ENCODE measurements at places on chromosomes 12 and 14.
A peak's percentile ranks its signal among the peaks of the same experiment; 100 is the strongest.

DNA sequence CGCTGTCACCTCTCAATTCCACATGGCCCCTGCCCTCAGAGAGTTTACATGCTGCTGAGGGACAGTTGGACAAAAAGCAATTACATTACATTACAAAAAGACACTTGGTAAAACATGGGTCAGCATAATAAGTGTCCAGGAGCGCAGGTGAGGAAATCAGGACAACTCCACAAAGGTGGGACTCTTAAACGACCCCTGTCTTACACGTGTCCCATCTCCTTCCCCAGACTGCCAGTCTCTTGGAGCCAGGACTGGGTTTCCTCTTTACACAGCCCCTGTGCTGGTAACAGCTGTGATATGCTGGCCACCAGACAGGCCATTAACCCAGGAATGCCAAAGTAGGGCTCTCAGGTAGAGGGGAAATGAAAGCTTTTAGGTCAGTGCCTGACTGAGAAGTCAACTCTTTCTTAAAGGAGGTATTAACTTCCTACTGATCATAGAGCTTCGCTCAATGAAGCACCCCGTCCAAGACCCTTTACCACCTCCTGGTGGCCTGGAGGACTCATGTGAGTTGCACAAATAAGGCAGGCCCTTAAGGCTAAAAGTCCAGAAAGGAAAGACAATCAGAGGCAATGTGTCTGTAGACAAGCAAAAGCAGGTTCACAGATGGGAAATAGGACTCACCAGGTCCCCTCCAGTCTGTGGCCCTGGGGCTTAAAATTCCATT is 55.5 kb downstream of the ANO2 start:
- DNase-seq: no peak

GRCh38 chr12:20268121-20268732 is 100.1 kb upstream of the PDE3A start:
- no peak for DNase-seq

GRCh38 chr12:92224685-92225331 is 79.2 kb upstream of the BTG1 start:
- DNase-seq: no peak

GRCh38 chr12:22333713-22334409 is 646 bp downstream of the ST8SIA1 start:
- DNase-seq: no peak

DNA sequence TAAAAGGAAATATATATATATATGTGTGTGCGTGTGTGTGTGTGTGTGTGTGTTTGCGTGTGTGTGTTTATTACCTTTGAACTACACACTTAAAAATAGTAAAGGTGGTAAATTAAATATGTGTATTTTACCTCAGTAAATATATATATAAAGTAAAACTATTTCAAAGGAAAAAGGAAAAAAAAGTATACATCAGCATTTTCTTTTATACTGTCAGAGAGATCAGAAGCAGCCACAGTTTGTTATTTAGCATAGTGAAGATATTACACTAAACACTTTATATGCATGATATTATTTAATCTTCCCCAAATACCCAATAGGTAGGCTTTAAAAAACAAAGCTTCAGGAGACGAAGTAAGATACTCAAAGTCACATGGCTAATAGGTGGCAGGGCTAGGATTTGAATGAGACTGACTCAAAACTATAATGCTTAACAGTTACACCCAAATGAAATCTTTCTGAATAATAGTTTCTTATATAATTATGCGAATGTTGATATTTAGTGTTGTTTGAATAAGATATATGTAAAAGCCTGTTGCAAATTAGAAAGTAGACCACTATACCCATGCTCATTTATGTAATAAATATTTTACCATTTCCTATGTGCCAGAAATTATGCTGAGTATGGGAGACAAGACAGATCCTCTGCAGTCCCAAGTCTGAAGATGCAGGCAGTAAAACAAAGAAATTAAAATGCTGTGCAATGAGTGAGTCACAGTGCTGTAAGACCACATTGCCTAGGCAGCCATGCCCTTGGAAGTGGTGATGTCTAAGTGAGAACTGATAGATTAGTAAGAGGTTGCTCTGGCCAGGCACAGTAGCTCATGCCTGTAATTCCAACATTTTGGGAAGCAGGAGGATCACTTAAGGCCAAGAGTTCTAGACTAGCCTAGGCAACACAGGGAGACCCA is 66.1 kb downstream of the PDZRN4 start:
- DNase-seq: no peak

- peak; percentile 26 for DNase-seq
These were observed 1.4 kb upstream of the SOX5 start for GRCh38 chr12:23950775-23951451.

GRCh38 chr14:57567220-57567619 is 73.6 kb upstream of the CCDC198 start:
- DNase-seq: no peak

- no peak for DNase-seq
These were observed 2.0 kb downstream of the AQP6 start for GRCh38 chr12:49974677-49975317.

DNA sequence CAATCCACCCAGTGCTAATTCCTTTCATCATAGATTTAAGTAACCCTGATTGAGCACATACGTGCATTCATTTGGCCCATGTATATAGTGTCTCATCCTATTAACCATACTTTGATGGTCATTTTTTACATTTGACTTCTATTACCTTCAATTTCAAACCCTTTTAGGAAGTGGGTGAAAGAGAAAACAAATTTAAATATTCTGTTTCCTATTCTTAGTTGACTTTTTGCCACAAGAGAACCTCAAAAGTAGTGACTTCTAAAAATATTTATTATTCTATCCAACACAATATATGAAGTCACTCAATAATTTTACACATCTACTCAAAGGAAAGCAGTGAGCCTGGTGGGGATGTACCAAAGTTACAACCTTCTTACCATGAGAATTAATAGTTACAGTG is 164.9 kb downstream of the CEP128 start:
- DNase-seq: no peak

GRCh38 chr14:91729756-91730155 is 2.1 kb downstream of the CATSPERB start:
- no peak for DNase-seq

GRCh38 chr14:74459289-74459946 is 33.4 kb upstream of the SYNDIG1L start:
- no peak for DNase-seq

DNA sequence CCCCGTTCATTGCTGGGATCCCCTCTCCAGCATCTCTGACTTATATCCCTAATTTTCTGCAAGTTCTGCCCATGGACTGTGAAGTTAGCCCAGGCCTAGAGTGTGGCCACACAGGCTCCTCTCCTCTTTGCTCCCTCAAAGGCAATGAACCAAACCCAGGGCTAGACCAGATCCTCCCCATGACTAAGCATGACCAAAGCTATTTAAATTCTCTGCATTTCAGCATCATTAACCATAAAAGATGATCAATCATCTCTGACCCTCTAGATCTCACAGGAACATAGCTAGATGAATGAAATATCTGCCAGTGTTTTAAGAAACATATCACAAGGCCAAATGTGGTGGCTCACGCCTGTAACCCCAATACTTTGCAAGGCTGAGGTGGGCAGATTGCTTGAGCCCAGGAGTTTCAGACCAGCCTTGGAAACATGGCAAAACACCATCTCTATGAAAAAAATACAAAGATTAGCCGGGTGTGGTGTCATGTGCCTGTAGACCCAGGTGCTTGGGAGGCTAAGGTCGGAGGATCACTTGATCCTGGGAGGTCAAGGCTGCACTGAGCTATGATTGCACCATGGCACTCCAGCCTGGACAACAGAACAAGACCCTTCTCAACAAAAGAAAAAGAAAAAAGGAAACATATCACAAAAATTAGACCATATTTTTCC is 2.2 kb upstream of the KRT3 start:
- no peak for DNase-seq

- DNase-seq: no peak
These were observed 150.6 kb downstream of the NTF3 start for GRCh38 chr12:5582541-5582940.

GRCh38 chr14:74954232-74954946 is 1.0 kb downstream of the PGF start:
- peak; percentile 65 for DNase-seq

- no peak for DNase-seq
These were observed 10.6 kb upstream of the TNFRSF1A start for GRCh38 chr12:6352193-6353173.

DNA sequence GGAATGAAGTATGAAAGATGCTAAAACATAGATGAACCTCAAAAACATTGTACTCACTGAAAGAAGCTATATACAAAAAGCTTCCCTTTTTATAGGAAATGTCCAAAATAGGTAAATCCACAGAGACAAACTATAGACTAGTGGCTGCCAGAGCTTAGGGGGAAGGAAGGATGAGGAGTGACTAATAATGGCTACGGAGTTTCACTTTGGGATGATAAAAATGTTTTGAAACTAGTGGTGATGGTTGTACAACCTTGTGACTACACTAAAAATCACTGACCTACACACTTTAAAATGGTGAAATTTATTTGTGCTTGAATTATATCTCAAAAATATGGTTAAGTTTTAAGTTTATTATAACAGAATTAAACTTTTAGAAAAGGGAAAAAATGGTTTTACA is 37.1 kb upstream of the AMN1 start:
- no peak for DNase-seq

GRCh38 chr12:18285161-18285560 is 23.8 kb downstream of the PIK3C2G start:
- DNase-seq: no peak

- no peak for DNase-seq
These were observed 128.3 kb upstream of the FGD4 start for GRCh38 chr12:32270818-32271710.

GRCh38 chr12:30345744-30346471 is 349.8 kb downstream of the IPO8 start:
- DNase-seq: no peak

DNA sequence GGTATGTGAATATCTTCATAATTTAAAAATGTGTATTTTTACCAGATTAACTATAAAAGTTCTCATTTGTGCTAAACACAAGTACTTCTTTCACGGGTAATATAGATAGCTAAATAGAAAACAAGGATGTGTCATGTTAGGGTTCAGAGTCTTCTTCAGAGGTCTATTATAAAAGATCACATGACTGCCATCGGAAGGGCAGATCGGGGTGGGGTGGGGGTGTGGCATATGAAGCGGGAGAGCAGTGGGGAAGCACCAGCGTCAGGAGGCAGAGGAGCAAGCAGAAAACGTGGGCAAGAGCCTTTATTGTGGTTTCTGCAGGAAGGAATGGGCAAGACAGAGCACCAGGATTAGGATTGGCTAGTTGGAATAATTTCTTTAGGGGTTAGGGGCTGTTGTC is 63.7 kb upstream of the DNM1L start:
- DNase-seq: no peak

DNA sequence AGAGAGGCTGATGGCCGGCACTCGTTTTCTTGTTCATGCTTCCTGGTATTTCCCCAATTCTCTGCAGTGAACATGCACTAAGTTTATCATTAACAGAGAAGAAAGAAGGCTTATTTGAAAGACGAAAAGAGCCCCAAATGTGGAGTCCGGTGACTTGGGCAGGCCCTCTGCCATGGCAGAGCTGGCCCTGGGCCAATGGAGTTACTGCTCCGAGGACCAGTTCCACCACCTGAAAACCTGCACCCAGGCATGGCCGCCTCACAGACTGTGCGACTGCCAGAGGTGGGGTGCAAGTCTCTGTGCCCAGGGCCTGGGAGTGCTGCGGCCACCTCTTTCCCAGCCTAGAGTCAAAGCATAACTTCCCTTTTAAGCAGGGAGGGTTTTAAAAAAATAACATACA is 24.9 kb downstream of the DEGS2 start:
- DNase-seq: no peak

GRCh38 chr14:78710963-78711362 is 540.8 kb downstream of the NRXN3 start:
- no peak for DNase-seq
